ENCODE measurements at places on chromosomes 7 and 10.

- DNase-seq, result no peak
Measured at GRCh38 chr10:58621379-58622077, 108.9 kb downstream of the BICC1 start.

GRCh38 chr10:1530871-1531517 lies 206.3 kb downstream of the ADARB2 start:
- DNase-seq, result no peak

DNA sequence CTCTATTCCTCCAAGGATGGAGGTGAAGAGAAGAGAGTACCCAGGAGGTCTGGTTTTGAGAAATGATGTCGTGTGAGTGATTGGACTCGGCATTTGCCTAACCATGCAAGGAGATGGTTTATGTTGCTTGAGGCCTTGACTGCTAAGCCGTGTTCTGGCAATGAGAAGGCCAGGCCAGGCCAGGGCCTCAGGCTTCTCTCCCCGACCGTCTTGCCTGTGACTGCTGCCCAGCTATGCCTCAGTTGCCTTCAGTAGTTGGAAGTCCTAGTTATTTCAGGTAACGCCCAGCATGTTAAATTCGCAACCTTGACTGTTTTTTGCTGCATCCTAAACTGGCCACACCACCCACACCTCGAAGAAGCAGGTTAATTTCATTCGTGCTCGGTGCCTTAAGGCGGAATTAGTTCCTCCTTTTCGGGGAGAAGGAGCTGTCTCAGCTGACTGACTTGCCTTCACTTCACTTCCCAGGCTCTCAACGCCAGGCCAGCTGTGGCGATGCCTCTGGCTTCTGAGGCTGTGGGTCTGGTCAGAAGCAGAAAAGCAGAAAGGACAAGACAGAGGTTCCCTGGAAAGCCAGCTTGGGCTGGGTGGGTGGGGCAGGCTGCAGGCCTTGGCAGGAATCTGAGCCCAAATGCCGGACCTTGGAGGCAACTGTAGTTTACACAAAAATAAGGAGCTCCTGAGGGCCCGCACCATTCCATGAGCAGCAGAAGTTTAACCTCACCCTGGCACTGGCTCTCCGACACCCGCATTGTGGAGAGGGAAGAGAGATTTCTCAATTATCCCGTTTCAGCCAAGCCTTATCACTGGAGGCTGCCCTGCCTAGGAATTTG lies 61.9 kb upstream of the SAMD8 start:
- DNase-seq, result no peak

DNA sequence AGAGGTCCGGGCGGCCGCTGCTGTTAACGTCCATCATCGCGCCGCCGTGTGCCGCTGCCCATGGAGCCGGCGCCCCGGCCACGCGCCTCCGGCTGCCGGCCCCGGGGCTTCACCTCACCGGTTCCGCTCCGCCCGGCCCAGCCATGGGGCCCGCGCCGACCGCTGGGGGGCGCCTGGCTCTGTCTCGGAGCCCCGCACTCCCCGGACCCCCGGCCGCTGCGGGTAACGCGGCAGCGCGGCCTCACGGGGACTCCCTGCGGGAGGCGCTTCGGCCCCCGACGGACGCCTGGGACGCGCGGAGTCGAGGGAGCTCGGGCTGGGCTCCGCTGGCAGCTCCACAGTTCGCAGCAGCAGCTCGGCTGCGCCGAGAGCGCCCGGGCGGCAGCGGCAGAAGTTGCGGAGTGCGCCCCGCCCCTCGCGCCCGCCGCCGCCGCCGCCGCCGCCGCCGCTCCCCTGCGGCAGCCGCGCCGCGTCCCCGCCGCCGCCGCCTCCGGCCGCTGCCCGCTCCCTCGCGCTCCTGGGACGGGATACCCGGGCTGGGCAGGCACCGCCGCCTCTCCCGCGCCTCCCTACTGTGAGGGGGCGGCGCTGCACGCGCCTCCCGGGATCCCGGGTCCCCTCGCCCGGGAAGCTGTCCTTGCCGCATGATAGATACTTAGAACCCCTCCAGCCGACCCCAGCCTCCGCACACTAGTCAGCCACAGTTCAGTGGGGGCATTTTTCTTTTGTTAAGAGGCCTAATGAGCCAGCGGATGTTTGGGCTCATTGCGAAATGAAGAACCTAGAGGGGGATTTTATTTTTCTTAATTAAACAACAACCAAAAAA lies at the start of gene HTR7:
Gene HTR7 (minus strand): TSS at position 405 of the 826 bp plus-strand sequence. CDS start 368 bp downstream, at position 37.
- DNase-seq, result peak; percentile 52

GRCh38 chr10:76357726-76358415 lies 926.4 kb downstream of the LRMDA start:
- DNase-seq, result no peak

DNA sequence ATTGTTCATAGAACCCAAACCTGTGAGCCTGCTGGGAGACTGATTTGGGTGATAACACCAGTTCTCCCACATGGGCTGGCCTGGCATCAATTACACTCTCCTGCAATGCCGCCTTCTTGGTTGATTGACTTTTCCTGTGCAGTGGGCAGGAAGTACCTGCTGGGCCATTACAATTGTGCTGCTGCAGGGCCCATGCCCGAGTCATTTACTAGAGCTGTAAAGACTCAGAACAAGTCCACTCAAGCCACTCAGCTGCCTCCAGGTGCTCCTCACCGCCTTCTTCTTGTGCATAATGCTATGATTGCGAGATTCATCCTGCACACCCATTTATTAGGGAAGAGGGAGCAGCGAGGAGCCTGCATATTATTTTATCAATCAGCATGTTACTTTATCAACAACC lies 264.0 kb downstream of the TCERG1L start:
- no peak for DNase-seq

DNA sequence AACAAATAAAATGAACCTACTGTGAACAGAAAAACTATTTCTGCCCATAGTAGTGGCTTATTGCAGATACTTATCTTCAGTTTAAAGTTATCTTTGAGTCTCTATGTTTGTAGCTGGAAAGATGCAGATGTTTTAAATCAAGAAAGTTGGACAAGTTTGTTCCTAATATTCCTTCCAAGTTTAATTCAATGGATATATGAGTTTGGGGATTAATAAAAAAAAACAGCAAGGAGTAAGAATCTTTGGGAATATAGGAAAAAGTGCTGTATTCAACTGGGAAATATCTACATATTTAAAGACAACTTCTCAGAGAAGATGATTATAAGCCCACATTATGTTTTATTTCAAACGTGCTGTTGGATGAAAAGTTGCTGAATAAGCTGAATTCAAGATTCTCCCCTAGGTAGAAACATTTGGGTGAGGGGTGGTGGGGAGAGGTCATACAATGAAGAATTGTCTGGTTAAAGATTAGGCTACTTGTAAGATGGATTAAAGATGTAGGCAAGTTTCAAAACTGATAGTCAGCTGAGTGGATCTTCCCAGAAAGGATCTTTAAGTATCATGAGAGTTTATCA lies 1135.2 kb downstream of the CNTNAP2 start:
- DNase-seq, result no peak

DNA sequence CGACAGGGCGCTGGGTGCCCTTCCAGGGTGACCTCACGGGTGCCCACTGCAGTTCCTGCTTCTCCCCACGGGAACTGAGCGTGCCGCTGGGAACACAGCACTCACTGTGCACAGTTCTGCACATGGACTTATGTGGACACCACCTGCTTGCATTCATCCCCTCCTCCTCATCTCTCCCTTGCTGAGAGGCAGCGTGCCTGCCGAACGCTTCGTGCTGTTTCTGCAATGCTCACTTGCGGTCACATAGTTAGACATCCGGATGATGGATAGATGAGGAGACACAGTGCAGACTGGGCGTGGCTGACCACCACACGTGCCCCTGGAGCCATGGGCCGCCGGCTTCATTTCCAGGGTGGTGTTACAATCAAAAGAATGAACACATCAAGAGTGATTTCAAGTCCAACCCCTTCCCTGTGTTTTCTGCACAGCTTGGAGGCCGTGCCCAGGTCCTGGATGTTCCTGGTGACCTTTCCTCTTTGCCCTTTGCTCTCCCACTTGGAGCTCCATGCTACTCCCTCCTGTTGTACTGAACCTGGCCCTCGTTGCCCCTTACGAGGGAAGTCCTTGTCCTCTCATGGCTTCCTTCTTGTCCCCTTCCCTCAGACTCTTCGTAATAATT lies 119.4 kb downstream of the VIPR2 start:
- peak; percentile 3 for DNase-seq

DNA sequence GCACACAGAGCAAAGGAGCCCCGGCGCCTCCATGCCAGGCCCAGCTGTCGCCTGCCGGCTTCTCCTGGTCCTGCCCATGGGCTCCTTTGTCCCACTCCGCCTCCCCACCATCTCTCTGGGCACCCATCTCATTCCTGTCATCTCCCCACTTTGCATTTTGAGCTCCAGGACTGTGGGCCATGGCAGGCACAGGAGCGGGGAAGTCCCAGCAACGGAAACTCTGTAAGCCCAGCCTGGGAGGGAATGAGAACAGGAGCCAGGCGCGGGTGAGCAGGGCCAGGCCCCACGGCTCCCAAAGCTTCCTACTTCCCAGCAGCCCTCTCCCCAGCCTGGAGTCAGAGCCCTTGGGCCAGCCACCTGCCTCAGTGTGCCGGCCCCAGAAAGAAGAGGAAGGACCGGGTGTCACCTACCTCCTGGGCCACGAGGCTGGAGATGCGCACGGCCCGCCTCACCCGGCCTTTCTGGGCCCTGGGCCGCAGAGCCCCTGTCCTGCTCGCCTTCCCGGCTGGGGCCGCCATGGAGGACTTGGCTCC lies 23.1 kb downstream of the KCNH2 start:
- DNase-seq, result no peak

DNA sequence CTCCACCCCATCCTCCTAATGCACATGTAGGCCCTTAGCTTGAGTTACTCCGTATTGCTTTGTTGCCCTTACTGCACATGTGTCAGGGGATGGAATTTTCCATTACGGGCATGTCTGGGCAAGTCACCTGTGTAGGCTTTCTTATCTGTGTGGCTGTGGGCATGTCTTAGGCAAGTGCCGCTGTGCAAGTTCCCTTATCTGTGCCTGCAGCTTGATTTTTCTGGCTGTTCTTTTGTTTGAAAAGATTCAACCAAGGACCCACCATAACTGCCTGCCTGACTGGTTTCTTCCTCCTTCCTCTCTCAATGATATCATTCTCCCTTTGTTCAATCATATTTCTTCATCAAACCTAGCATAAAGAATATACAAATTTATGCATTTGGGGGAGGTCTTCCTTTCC lies 88.5 kb downstream of the AKR1D1 start:
- no peak for DNase-seq
